ENCODE measurements at places on chromosomes 5 and 9.

DNA sequence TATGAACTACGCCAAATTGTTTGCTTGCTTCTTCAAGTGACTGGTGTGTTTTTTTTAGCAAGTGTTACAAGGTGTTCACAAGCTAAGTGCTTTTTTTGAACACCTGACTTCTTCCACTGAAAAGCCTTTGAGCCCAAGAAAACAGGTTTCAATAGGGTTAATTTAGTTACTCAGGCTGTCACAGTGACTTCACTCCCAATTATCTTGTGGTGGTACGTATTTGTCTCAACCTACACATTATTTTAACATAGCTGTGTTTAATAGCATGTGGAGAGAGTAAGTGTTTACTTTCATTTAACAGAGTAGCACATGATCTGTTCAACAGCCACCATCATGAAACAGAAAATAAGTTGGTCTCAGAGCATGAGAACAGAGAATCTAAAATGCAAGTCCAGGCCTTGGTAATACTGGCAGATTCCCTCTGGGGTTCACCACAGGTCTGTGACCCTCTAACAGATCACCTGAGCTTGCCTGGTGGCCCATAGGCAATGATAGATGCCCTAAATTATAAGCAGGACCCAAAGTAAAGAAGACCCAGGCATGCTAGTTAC is 267.7 kb upstream of the SMARCA2 start:
- DNase-seq = no peak

GRCh38 chr5:76081811-76082771 is 1.1 kb upstream of the SV2C start:
- DNase-seq = no peak

GRCh38 chr5:76406673-76407072 is 3.6 kb downstream of the IQGAP2 start:
- DNase-seq = no peak

- no peak for DNase-seq
Observed at GRCh38 chr9:18480662-18481093, 6.7 kb downstream of the ADAMTSL1 start.

DNA sequence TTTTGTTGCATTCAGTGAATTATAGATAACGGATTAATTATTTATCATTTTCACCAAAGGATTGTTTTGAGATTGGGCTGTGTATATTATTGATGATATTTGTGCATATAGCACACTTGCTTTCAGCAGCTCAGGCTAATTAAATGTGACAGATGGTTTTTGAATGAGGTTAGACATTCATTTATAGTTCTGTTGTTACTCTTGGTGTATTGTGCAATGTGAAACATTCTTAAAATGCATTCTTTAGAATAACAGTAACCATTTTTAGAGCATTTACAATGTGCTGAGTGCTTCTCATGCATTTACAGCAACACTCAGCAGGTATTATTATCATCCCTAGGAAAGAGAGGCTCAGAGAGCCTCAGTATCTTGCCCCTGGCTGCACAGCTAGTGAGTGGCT is 23.8 kb downstream of the NANS start:
- DNase-seq = no peak

- no peak for DNase-seq
Observed at GRCh38 chr9:106587042-106587441, 275.9 kb upstream of the ZNF462 start.

- DNase-seq = no peak
Observed at GRCh38 chr9:133119103-133119845, 1.8 kb downstream of the RALGDS start.

GRCh38 chr5:123756318-123756665 is 244.3 kb downstream of the CSNK1G3 start:
- DNase-seq = no peak

- no peak for DNase-seq
Observed at GRCh38 chr5:173812811-173813550, 75.2 kb upstream of the CPEB4 start.

GRCh38 chr5:61991430-61991829 is 314.6 kb upstream of the KIF2A start:
- DNase-seq = no peak

DNA sequence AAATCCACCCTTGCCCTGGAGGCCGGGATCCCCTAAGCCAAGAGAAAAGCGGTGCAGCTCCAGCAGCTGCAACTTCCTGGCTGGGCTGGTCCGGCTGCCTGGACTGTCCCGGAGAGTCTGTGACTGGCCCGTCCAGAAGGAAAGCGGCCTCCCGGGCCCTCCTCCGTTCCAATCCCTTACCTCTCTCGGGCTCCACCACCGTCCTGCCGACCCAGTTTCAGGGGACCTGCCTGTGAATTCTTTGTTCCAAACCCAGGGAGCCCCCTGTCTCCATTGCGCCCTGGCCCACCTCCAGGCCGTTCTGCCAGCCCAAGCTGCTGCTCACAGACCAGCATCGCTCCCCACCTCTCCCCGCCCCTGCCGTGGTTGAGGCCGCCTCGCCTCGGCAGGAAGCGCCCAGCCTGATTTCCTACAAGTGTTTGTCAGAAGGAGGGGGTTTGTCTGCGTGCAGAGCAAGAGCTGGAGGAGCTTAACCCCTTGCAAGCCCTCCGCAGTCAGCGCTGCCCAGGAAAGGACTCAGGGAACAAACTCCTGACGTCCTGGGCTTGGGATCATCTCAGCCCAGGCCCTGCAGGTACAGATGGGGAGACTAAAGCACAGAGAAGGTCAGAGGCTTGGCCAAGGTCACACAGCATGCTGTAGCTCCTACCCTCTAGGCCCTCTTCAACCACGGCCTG is at the start of gene AKNA:
AKNA (minus strand) TSS at position 303 of the 677 bp plus-strand sequence. CDS start 6,649 bp downstream, outside the sequence.
- peak; percentile 72 for DNase-seq

DNA sequence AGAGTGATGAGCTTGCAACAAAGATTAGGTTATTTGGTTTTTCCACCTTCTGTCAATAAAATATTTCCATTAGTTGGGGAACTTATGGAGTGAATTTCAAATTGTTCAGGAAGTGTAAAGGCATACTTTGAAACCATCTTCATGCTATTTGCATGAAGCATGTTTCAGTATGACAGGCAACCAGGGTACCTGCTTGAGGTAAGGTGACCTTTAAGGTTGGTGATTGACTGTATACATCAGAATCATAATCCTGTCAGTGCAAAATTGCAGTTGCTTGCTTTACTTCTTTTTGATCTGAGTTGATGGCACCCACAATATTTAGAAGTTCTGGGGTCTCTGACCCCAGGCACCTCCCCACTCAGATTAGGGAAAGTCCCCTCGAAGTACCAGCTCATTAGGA is 26.0 kb upstream of the TMEM171 start:
- DNase-seq = no peak

- DNase-seq = no peak
Observed at GRCh38 chr5:127549551-127549950, 32.1 kb downstream of the PRRC1 start.

DNA sequence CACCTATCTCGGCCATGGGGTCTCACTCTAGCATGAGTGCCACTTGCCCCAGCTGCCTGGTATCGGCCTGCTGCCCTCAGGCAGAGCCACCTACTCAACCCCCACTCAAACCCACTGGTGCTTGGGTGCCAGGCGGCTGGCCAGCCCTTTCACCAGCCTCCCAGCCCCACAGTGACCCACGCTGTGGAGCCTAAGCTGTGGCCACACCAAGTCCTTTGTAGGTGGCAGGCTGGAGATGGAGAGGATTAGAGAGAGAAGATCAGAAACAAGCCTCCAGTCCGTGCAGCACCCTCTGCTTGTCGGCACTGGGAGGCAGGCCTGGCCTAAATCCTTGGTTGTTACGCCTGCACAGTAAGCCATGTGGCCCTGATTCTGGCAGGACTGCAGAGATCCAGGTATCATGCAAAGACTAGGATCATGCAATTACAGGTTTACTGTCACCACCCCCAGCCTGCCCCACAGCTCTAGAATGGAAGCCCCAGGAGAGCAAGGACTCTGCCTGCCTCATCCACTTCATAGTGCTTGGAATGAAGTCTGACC is 171.7 kb downstream of the COL23A1 start:
- no peak for DNase-seq

- no peak for DNase-seq
Observed at GRCh38 chr5:67401172-67401571, 204.6 kb upstream of the CD180 start.

- peak; percentile 27 for DNase-seq
Observed at GRCh38 chr9:33817327-33818166, 587 bp downstream of the UBE2R2 start.

GRCh38 chr9:92550765-92551164 is 15.0 kb upstream of the ECM2 start:
- no peak for DNase-seq

- no peak for DNase-seq
Observed at GRCh38 chr9:131773911-131774379, 34.1 kb upstream of the RAPGEF1 start.

DNA sequence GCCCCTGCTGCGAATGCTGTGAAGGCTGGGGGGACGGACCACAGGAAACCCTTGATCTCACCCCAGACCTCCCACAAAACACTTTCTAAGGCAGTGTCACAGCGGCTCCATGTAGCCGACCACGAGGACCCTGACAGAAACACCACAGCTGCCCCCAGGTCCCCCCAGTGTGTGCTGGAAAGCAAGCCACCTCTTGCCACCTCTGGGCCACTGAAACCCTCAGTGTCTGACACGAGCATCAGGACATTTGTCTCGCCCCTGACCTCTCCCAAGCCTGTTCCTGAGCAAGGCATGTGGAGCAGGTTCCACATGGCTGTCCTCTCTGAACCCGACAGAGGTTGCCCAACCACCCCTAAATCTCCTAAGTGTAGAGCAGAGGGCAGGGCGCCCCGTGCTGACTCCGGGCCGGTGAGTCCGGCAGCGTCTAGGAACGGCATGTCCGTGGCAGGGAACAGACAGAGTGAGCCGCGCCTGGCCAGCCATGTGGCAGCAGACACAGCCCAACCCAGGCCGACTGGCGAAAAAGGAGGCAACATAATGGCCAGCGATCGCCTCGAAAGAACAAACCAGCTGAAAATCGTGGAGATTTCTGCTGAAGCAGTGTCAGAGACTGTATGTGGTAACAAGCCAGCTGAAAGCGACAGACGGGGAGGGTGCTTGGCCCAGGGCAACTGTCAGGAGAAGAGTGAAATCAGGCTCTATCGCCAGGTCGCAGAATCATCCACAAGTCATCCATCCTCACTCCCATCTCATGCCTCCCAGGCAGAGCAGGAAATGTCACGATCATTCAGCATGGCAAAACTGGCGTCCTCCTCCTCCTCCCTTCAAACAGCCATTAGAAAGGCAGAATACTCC is 84.7 kb downstream of the GOLPH3 start:
- DNase-seq = no peak

DNA sequence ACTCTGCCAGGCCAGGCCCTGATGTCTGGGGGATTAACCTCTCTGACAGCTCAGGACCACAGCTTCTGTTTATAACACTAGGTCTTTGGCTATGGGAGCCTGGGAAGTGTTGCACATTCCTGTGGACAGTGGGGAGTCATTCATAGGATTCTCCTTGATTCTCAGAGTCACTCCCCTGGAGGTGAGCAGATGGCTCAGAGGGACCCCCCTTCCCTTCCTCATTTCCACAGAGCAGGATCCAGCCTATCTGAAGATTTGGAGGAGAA is 60.2 kb downstream of the NRG2 start:
- DNase-seq = no peak

GRCh38 chr9:20331095-20331685 is 291.1 kb downstream of the MLLT3 start:
- no peak for DNase-seq

Measured in stimulated activated CD4-positive, alpha-beta T cell treated with anti-CD3 and anti-CD28 coated beads, Interleukin-2, amount 100 ng/mL, for 4 hours (primary cell).